ENCODE measurements at places on chromosomes 1 and 21. TPM values are rescaled to one million over a fixed set of nuclear protein-coding genes. Genes with fewer than 3 reads are reported as not detected.

GRCh38 chr1:42167611-42168390, 3.3 kb upstream of the GUCA2A start:
- no peak for DNase-seq

GRCh38 chr1:221604948-221605347, 136.9 kb downstream of the DUSP10 start:
- no peak for DNase-seq

- DNase-seq = no peak
Measured at GRCh38 chr1:224534731-224535130, 81.4 kb upstream of the CNIH3 start.

Gene CR2
- not detected for polyA plus RNA-seq

Gene AP4B1
- polyA plus RNA-seq = 21.9 TPM

Gene CLEC20A
- not detected for polyA plus RNA-seq

- DNase-seq = no peak
Measured at GRCh38 chr21:36282568-36283230, 37.3 kb upstream of the MORC3 start.

DNA sequence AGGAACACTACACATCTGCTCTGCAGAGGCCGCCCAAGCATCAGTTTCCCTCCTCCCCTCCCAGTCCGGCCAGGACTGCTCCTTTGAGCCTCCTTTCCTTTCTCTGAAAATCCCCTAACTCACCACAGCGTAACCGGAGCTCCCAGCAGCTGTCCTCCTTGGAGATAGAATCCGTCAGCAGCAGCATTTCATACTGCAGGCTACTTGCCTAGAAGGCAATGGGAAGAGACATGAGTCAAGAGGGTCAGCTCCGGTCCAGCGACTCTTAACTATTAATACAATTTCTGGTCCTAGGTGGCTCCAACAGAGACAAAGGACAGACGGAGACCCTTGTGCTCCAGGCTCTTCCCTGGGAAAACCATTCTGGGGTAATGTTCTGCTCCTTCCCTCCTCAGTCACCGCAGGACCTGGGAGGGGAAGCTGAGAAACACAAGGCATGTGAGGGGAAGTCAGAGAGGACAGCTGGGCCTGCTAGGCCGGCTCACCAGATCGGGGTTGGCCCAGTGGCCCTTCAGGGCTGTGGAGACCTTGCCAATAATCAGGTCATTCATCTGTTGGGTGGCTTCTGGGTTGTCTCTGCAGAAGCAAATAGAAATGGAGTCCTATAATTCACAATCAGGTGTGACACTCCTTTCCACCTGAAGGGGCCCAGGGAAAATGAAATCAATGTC, 99.7 kb downstream of the UBR4 start:
- DNase-seq = no peak

DNA sequence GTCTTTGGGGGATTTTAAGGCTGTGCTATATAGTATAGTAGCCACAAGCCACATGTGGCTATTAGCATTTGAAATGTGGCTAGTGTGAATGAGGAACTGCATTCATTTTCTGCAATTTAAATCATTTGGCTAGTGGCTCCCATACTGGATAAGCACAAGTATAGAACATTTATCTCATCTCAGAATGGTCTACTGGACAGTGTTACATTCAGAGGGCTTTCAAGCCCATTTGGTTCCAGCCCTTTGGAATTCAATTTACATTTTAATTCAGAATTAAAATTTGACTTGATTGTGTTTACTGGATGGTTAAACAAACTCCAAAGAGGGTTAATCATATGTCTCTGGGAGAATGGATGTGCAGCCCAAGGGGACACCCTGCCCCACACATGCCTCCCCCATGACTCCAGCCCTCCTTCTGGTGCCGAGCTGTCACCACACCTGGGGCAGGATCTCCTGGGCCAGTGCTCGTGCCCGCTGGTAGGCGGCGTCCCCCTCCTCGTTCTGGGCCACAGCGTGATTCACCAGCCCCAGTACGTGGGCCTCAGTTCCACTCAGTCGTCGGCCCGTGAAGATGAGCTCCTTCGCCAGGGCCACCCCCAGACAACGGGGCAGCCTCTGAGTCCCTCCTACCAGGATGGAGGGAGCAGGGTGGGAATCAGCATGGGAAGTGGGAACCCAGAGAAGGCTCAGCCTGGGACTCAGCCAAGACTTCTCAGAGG, 17.2 kb downstream of the ECHDC2 start:
- DNase-seq = no peak

GRCh38 chr1:32884726-32885125, 1.6 kb upstream of the HPCA start:
- DNase-seq = no peak

DNA sequence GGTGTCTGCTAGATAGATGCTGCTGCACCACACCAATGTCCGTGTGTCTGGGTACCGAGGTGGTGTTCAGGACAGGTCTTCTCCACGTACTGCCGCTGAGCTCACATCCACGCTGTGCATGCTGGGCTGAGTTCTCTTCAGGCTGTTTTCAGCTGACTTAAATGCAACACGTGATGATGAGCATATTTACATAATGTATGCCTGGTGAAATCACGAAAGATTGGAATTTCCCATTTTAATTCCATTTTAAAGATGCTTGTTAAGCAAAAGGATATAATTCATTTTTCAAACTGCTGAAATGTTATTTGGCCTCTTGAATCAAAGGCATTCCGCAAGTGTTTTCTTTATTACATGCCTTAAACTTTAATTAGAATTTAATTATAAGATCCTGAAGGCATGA, 107.9 kb downstream of the FGGY start:
- no peak for DNase-seq

DNA sequence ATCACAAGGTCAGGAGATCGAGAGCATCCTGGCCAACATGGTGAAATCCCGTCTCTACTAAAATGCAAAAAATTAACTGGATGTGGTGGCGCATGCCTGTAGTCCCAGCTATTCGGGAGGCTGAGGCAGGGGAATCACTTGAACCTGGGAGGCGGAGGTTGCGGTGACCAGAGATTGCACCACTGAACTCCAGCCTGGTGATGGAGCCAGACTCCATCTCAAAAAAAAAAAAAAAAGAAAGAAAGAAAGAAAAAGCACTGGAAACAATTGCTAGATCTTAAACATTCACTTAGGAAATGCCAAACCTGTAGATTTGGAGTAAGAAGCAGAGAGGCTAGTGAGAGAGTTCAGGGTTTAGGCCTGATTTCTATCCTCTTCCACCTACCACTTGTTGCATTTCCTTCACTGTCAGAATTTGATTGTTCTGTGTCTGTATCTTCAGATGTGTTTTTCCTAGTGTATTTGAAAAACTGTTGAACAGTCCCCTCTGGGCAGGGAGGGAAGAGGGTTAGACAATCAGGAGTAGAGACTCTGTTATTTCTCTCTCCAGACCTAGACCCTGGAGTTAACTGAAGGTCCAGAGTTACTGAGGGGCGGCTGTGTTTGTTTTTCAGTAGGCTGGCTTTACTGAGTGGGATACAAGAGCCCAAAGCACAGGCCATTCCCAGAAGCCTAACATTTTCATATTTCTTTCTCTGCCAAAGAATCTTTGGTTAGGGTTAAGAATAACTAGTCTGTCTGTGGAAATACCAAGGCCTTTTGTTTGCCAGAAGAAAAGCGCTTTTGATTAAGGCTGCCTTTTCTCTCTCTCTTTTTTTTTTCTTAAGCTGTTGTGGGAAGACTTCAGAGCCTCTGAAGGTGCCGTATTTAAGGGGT, 31.1 kb upstream of the MACF1 start:
- no peak for DNase-seq

DNA sequence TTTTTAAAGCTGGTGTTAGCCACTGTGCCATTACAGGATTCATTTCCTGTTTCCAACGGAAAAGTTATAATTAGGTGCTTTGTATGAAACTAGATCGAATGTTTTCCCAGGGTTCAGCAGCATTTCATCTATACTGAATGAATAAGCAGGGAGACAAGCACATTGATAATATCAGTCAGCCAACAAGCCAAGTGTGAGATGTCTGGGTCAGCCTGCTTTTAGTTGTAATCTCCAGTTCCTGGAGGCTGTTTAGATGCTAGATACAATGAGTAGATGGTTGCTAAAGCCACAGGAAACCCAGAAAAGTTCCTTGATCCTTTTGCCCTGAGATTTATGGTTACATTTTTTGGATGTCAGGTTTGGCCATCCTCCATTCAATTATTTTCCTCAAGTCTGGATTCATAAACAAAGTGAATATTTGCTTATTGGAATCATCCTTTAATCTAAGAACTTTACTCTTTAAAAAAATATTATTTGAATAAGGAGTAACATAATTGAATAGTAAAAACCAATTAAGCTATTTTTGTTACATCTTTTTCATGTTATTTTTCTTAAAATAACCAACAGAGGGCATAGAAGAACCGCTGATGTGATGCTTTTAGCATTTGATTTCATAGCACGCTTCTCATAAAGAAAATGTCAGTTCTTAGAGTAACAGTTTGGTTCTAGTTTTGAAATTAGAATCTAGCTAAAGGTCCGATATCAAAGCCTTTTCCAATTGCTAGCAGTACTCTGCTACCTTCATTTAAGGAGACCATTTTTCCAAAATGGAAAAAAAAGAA, 76.6 kb downstream of the HSPA13 start:
- DNase-seq = peak; percentile 43

DNA sequence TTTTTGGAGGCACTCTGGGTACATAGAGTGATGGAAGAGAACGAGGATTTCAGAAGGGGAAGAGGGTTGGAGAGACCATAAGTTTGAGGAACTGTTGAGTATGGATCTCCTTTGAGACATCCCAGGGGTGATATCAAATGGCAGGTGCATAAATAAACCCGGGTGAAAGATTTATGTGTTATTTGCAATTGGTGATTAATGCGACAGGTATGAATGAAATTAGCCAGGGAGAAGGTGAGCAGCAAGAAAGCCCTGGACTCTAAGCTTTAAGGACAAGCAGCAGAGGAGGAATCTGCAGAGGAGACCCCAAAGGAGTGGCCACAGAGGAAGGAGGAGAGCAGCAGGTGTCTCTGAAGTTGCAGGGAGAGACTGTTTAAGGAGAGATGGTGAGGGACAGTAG, 8.8 kb upstream of the REN start:
- no peak for DNase-seq

GRCh38 chr1:151058692-151059091, 730 bp downstream of the CDC42SE1 start:
- DNase-seq = peak; percentile 30

DNA sequence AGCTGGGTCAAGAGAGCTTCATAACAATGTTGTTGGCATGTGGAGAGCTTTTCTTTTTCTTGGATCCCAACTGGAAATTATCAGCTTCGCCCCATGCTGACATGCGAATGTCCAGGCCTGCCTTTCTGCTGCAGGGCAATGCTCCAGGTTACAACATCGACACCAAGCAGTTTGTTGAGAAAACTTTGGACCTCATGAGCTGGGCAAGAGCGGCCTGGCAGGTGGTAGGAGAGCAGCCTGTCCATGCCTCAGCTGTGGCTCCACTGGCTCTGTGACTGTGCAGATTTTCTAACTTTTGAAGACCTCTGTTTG, 41.4 kb downstream of the MTARC1 start:
- DNase-seq = no peak

DNA sequence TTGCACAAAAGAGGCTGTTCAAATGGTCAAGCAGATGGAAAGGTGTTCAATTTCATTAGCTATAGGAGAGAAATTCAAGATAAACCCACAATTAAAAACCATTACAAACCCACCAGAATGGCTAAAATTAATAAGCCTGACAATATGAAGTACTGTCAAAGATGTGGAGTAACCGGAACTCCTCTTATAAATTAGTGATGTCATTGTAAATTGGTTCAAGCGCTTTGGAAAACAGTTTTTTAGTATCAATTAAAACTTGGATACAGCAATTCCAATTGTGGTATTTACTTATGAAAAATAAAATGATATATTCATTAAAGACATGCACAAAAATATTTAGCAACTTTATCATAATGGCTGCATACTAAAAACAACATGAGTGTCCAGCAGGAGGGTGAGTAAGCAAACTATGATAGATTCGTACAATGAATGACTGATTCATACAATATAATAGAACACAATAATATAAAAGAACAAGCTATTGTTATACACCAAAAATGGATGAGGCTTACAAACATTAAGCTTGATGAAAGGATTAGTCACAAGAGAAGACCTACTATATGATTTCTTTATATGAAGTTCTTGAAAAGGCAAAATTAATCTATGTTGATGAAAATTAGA, 38.4 kb upstream of the FGGY start:
- no peak for DNase-seq

Gene ANKRD35
- 0.10 TPM for polyA plus RNA-seq

Gene FAM72C
- polyA plus RNA-seq = 0.67 TPM

- DNase-seq = no peak
Measured at GRCh38 chr21:38847556-38847955, 41.8 kb downstream of the ETS2 start.

DNA sequence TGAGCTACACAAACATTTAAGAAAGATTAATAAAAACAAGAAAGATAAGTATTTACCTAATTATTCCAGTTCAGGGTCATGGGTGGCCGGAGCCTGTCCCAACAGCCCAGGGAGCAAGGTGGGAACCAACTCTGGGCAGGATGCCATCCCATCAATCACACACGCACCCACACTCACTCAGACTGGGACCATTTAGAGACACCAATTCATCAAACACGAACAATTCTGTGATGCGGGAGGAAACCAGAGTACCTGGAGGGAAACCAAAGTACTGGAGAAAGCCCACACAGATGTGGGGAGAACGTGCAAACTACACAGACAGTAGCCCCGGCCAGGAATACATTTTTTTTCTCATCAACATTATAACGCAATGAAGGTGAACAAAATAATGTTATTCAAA, 16.2 kb downstream of the WASF2 start:
- no peak for DNase-seq

GRCh38 chr1:8742022-8742924, 75.2 kb downstream of the RERE start:
- DNase-seq = no peak

DNA sequence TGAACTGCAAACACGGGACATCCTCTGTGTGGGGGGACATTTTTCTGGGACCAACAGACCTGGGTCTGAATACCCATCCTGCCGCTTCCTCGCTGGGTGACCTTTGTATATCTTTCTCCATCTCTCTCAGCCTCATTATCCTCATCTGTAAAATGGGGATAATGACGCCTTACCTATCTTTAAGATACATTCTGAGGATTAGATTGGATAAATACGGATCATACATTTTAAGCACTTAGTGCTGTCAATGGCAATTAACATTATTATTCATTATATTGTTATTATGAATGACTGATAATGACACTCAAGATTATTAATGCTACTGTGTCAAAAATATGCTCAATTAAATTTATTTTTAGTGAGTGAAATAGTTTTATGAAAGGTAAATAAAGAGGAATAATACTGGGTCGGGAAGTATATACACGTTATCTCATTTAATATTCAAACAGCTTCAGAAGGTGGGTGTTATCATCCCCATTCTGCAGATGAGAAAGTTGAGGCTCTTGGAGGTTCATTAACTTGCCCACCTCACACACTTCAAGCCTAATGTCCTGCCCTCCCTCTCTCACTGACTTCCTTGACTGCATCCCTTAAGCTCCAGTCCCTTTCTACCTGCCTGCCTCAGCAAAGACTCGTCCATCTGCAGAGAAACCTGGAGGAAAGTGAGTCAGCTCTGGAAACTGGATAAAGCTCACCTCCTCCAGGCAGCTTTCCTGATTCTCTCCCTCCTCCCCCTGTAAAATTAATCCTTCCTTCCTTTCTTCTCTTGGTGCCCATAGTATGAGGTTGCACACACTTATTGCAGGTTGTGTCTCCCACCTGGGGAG, 120.7 kb upstream of the JUN start:
- no peak for DNase-seq

Gene KCNE2
- polyA plus RNA-seq = not detected

- DNase-seq = no peak
Measured at GRCh38 chr1:51044199-51044598, 57.8 kb upstream of the C1orf185 start.

All from endothelial cell of umbilical vein (primary cell).